Stimulated activated CD4-positive, alpha-beta T cell treated with anti-CD3 and anti-CD28 coated beads, Interleukin-1b, Interleukin-23, amount 100 ng/mL, for 24 hours (primary cell): ENCODE measurements at places on chromosomes 16 and 17.

GRCh38 chr16:85592700-85593493 is 20.2 kb upstream of the GSE1 start:
- DNase-seq, result no peak

- no peak for DNase-seq
Observed at GRCh38 chr16:86038926-86039310, 140.0 kb downstream of the IRF8 start.

GRCh38 chr16:2820836-2821486 is 3.9 kb downstream of the PRSS21 start:
- DNase-seq, result no peak

- peak; percentile 71 for DNase-seq
Observed at GRCh38 chr17:39200070-39200879, at the start of gene RPL19. TSS of gene RPL19 (plus strand) at chr17:39200283. CDS start at chr17:39200345, 62 bp downstream.

DNA sequence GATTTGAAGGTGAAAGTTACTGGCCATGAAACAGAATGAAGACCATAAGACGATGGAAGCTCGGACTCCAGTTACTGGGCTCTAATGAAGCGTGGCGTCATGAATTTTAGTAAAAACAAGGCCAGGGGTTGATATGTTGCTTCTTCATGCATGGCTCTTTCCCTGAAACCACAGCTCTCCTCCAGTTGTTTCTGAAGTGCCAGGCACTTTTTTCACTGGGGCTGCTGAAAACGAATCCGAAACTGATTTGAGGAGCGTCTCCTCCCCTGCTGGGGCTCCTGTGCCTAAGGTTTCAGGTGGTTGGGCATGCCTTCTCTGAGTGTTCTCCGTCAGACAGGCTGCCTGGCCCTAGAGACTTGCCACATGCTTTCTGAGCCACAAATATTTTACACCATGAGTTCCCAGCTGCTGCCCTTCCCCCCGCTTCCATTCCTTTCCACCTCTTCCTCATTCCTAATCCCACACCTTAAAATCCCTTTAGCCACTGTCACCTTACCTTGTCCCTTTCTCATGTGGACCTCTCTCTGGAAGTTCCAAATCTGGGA is 3.7 kb upstream of the MYL4 start:
- peak; percentile 14 for DNase-seq

DNA sequence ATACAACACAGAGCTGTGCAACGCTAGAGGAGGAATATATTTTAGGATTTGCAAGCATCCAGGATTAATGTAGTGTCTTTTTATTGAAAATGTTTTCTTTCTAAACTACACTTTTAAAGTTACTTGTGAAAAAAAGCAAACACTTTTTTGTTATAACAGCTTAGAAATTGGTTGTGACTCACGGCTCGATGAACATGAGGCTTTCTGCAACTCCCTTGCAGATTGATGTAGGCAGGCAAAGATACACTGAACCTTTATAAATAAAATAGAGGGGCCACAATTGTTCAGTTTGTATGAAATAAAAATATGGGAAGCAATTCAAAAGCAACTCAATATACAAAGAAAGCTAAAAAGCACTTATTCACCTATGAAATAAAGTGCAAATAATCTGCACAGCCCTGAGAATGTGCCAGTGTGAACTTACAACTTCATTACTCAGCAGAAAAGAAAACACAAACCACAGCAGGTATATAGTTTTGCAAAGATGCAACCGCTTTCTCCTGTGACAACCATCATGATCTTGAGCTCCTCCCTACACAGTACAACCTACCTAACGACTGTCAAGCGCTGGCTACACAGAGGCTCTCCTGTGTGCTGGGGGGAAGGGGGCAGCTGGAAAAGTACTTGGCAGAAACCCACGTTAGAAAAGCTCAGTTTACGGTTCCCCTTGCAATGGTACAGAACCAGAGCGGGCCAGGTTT is 948 bp downstream of the LUC7L start:
- no peak for DNase-seq

- DNase-seq, result no peak
Observed at GRCh38 chr17:33024688-33025486, 33.2 kb downstream of the SPACA3 start.

DNA sequence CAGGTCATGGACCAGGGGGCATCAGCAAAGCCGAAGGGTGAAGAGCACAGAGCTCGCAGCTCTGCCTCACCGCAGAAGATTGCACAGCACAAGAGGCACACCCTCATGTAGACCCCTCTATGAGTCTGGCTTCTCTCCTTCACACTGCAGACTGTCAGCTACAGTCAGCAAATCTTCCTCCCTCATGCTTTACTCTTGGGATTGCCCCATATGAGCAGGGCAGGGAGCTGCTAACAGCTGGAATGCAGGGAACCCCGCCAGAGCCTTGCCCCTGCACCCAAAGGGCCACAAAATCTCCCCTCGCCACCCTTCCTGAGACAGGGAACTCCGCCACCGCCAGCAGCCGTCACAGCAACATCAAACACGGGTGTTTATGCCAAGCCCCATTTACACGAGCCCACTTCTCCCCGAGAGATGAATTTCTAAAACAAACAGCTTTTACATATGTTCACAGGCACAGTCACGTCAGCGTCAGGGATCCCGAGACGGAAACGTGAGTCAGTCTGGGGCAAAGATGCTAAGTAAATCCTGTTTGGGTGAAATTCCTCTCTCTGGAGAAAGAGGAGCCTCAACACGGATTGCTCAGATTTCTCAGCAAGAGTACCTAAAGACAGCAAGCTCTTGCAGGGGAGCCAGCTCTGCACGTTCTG is 121.9 kb downstream of the CDYL2 start:
- DNase-seq, result no peak

GRCh38 chr16:27164352-27164751 is 39.0 kb upstream of the KDM8 start:
- DNase-seq, result no peak

DNA sequence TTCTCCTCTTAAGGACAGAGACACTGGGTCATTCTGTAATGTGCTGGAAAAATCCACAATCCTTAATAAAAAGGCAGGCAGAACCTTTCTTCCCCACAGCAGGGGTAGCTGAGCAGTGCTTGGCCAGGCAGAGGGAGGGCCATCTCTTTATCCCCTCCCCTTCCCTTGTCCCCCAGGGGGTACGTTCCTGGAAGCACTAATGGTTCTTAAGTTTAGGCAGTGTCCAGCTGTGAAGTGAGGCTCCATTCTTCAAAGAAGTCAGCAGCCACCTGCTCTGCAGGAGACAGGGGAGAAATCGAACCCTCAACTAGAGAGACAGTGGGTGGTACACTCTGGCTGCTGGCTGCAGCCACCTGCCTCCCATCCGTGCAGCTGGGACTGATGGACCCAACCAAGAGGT is 533.9 kb upstream of the CDH11 start:
- DNase-seq, result no peak

DNA sequence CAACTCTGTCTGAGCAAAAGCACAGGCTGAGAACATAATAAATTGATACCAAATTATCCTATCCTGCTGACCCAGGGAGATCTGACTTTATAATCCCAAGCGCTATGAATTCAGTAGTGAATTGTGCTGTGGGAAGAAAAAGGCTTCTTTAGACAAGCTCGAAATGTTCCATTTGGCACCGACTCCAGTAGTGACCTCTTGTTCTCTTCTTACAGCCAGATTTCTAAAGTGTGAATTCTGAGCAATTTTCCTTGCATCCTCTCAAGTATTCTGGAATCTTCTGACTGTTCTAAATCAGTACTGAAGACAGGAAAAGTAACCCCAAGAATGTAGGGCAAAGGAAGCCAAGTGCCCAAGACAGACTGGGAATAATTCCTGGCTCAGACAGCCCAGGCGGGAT is 58.2 kb downstream of the CDYL2 start:
- DNase-seq, result no peak

DNA sequence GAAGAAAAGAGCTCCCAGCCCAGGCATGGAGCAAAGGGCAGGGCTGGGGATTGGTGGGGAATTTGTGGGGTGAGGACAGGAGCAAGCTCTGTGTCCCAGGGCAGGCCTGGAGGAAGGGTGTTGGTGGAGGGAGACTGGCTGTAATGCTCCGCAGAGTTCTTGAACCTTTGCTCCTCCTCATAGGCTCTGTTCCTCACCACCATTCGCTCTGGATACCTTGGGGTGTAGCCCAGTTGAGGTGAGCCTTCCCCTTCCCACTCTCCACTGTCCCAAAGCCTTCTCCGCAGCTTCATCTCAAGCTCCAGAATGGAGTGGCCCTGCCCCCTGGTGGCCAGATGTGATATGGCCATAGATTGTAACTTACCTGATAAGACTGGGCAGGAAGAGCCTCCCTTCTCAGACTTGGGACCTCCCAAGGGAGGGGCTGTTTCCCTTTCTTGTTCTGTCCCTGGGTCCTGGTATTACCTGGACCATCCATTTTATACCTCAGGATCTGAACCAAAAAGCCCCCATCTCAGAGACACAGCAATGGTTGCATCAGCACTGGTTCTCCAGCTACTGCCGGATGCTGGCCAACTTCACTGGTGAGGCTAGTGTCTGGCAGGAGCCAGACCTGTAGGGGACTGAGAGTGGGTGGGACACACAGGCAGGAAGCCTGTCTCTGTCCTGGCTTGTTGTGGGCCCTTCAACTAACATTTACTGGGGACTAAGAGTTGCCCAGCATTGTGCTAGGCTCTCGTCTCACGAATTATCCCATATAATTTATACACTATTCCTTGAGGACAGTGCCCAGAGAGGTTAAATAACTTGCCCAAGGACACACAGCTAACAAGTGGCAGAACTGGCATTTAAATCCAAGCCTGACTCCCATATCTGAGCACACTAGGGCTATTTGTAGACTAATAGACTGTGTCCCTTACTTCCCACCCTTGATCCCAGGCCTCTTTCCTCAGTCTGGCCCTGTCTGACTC is 19.1 kb upstream of the STAC2 start:
- DNase-seq, result peak; percentile 81

DNA sequence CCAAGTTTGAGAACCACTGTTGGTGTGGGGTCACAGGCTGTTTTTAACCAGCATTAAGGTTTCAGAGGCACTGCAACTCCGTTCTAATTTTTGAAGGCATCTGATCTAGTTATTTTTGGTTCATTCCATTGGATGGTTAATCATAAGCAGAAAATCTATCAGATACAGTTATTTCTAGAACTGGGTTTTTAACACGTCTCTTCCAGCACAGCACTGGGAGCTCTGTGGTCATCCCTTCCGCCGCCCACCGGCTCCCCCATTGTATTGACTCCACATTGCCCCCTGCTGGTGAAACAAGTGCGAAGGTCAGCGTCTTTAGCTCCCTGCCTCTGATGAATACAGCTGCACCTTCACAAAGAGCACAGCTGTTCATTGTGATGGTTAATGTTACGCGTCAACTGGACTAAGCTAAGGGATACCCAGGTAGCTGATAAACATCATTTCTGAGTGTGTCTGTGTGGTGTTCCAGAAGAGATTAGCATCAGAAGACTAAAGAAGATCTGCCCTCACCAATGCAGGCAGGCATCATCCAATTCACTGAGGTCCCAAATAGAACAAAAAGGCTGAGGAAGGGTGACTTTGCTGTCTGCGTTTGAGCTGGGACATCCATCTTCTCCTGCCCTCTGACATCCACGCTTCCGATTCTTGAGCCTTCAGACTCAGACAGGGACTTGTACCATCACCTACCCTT is 8.5 kb downstream of the CCL18 start:
- peak; percentile 46 for DNase-seq
